HFFc6 (cell line): ENCODE measurements at places on chromosomes 1 and 21. TPM values are rescaled to one million over a fixed set of nuclear protein-coding genes. Genes with fewer than 3 reads are reported as not detected.

The AP4B1 gene
- 11.3 to 12.7 TPM (median 12.2 TPM) in 3 replicates for total RNA-seq

The PCP4 gene
- not detected in 3 replicates for total RNA-seq

The SIPA1L2 gene
- total RNA-seq, result 0.02 to 0.03 TPM in 2 of 3 replicates, not detected in the other

The CORT gene
- 0.29 to 0.43 TPM in 2 of 3 replicates, not detected in the other for total RNA-seq

The CYP4X1 gene
- total RNA-seq, result not detected in 3 replicates

The ASTN1 gene
- not detected in 3 replicates for total RNA-seq

The C1orf116 gene
- 0.05 to 0.15 TPM (median 0.08 TPM) in 3 replicates for total RNA-seq

The ALG14 gene
- 10.1 to 14.0 TPM (median 11.7 TPM) in 3 replicates for total RNA-seq

The HRNR gene
- not detected in 3 replicates for total RNA-seq

The GUCA2A gene
- total RNA-seq, result not detected in 2 replicates

The RUNX3 gene
- not detected in 3 replicates for total RNA-seq

The LGR6 gene
- total RNA-seq, result not detected in 3 replicates

The TMEM81 gene
- 1.6 to 2.5 TPM (median 2.2 TPM) in 3 replicates for total RNA-seq

The CR1 gene
- total RNA-seq, result not detected in 3 replicates

The CROCC gene
- total RNA-seq, result 9.7 to 12.3 TPM (median 11.3 TPM) in 3 replicates

The AMY1C gene
- total RNA-seq, result not detected in 3 replicates

The PLEKHA6 gene
- 1.5 to 1.9 TPM (median 1.5 TPM) in 3 replicates for total RNA-seq

The KCNK1 gene
- not detected in 2 replicates for total RNA-seq

DNA sequence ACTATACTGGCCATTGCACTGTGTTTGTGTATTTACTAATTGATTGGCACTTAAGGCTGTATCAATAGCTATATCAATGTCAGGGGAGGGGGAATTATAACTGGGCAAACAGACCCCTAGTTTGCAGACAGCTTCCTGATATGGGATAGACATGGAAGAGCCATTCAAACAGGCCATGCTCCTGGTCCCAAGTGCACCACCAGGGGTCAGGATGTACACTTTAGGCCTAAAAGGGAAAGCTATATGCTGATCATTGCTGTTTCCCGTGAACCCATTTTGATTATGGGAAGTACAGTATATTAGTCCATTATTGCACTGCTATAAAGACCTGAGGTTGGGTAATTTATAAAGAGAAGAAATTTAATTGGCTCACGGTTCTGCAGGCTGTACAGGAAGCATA is 124.9 kb upstream of the BACE2 start:
- peaks cover 6% of the 10 kb centered on the region for H3K4me1 ChIP-seq
- no peak overlapping the region for H3K27ac ChIP-seq
- H3K4me3 ChIP-seq, result no peak overlapping the region
- DNase-seq, result no peak
- peaks cover 12% of the 10 kb centered on the region for H3K27me3 ChIP-seq
- H3K36me3 ChIP-seq, result no peaks in the 10 kb centered on the region

DNA sequence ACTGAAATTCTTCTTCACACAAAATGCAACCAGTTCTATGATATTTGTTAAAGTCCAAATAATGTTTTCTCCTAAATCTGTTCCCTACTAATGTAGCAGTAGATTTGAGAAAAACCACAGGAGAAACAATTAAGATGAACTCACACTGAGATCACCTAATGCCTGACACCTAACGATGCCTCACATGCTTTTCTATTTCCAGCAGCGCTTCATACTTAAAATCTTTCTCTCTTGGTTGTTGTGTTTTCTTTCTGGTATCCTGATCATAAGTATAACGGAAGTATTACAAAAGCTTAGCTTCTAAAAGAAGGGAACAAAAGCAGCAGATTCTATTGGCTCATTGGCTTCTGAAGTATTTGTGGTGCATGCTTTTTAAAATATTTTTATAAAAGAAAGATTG is 267.2 kb upstream of the SGIP1 start:
- H3K4me3 ChIP-seq, result peak overlapping the region; percentile 58
- DNase-seq, result no peak
- peak overlapping the region; percentile 85 for H3K27ac ChIP-seq

GRCh38 chr1:150881331-150882070 is 5.1 kb upstream of the ARNT start:
- H3K27ac ChIP-seq, result peak overlapping the region; percentile 84
- peak; percentile 90 for DNase-seq
- peak overlapping the region; percentile 41 for H3K4me3 ChIP-seq
- H3K4me1 ChIP-seq, result peaks cover 37% of the 10 kb centered on the region
- no peaks in the 10 kb centered on the region for H3K36me3 ChIP-seq
- peaks cover 1% of the 10 kb centered on the region; the same call in 1 of the 2 replicates for H3K27me3 ChIP-seq

GRCh38 chr1:24558902-24559791 is 3.3 kb downstream of the NCMAP start:
- no peaks in the 10 kb centered on the region for H3K36me3 ChIP-seq
- no peak overlapping the region; the same call in 1 of the 2 replicates for H3K4me3 ChIP-seq
- no peak overlapping the region for H3K27ac ChIP-seq
- peak; percentile 52 for DNase-seq

DNA sequence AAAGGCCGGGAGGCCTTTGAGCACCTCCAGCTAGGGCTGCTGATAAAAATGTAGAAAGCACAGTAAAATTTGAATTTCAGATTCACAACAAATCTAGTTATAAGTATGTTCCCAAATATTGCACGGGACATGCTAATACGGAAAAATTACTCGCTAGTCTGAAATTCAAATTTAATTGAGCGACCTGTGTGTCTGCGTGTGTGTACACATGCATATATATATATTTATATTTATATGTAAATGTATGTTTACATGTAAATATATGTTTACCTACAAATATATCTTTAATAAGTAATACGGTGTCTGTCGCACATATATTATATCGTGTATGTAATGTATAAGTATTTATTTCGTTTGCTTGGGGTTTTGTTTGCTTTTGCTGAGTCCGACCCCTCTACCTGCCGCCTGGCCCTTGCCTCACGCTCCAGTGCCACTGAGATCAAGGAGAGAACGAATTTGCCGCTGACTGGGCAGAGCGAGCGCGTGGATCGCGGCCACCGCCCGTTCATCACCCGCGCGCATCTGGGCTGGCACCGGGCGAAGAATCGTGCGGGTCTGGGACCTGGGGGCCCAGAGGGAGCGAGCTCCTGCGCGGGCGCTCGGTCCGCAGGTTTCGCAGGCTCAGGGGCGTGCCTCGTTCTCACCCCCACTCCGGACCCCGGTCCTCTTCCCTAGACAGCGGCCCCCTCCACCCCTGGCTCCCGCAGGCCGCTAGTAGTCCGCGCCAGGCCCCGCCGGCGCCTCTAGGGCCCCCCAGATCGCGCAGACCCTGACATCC is 534 bp upstream of the WRAP73 start:
- H3K36me3 ChIP-seq, result no peaks in the 10 kb centered on the region; the same call in 1 of the 2 replicates
- DNase-seq, result no peak
- H3K4me1 ChIP-seq, result peaks cover 16% of the 10 kb centered on the region
- H3K4me3 ChIP-seq, result peak overlapping the region; percentile 87
- H3K27ac ChIP-seq, result no peak overlapping the region
- peaks cover 34% of the 10 kb centered on the region for H3K27me3 ChIP-seq

GRCh38 chr1:25051906-25052305 is 121.8 kb upstream of the RUNX3 start:
- DNase-seq, result no peak
- H3K36me3 ChIP-seq, result no peaks in the 10 kb centered on the region
- peaks cover 77% of the 10 kb centered on the region for H3K27me3 ChIP-seq
- H3K4me3 ChIP-seq, result no peak overlapping the region
- H3K27ac ChIP-seq, result no peak overlapping the region

GRCh38 chr1:32127409-32128198 is 19.7 kb downstream of the KPNA6 start:
- H3K4me3 ChIP-seq, result no peak overlapping the region
- peaks cover 11% of the 10 kb centered on the region; the same call in 1 of the 2 replicates for H3K4me1 ChIP-seq
- no peaks in the 10 kb centered on the region for H3K36me3 ChIP-seq
- DNase-seq, result no peak
- 0 out of 2 replicates have a peak, but pooled peaks cover 3% of the 10 kb centered on the region for H3K27me3 ChIP-seq
- H3K27ac ChIP-seq, result 0 out of 2 replicates have a peak overlapping the region, but pooled peaks have one; percentile 2

- H3K4me3 ChIP-seq, result no peak overlapping the region
- no peaks in the 10 kb centered on the region; the same call in 1 of the 2 replicates for H3K4me1 ChIP-seq
- H3K27me3 ChIP-seq, result no peaks in the 10 kb centered on the region
- no peak overlapping the region for H3K27ac ChIP-seq
- DNase-seq, result no peak
Observed at GRCh38 chr1:99869304-99869703, 19.1 kb downstream of the AGL start.

DNA sequence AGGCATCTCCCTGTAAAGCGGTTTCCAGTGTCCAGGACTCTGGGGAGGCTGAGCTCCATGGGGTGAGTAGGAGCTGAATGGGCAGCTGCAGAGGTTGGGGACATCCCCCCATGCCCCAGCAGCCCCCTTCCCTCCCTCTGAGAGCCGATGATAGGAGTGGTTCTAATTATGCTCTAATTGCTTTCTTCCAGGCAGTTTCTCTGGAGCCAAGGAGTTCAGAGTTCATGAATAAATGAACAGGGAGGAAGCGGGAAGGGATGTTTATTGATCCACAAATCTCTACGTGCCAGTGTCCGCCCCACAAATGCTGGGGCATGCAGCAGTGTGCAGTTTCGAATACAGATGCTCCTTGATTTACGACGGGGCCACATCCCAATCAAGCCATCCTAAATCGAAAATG is 15.6 kb downstream of the NKAIN1 start:
- H3K27me3 ChIP-seq, result peaks cover 27% of the 10 kb centered on the region
- H3K36me3 ChIP-seq, result no peaks in the 10 kb centered on the region
- H3K27ac ChIP-seq, result no peak overlapping the region
- no peaks in the 10 kb centered on the region for H3K4me1 ChIP-seq
- H3K4me3 ChIP-seq, result peak overlapping the region; percentile 41; the same call in 1 of the 2 replicates

- H3K27me3 ChIP-seq, result peaks cover 15% of the 10 kb centered on the region
- H3K27ac ChIP-seq, result peak overlapping the region; percentile 97
- peak overlapping the region; percentile 94 for H3K4me3 ChIP-seq
- H3K36me3 ChIP-seq, result peaks cover 44% of the 10 kb centered on the region
- peaks cover 77% of the 10 kb centered on the region for H3K4me1 ChIP-seq
- DNase-seq, result peak; percentile 63
Observed at GRCh38 chr1:26998429-26999300, 5.2 kb downstream of the TRNP1 start.

- peaks cover 7% of the 10 kb centered on the region for H3K4me1 ChIP-seq
- H3K27ac ChIP-seq, result no peak overlapping the region
- no peak overlapping the region for H3K4me3 ChIP-seq
Observed at GRCh38 chr1:52739699-52740467, 13.6 kb downstream of the ZYG11B start.

GRCh38 chr1:24963943-24964693 is 34.0 kb upstream of the RUNX3 start:
- no peak for DNase-seq
- H3K27me3 ChIP-seq, result peaks cover 5% of the 10 kb centered on the region
- H3K36me3 ChIP-seq, result no peaks in the 10 kb centered on the region
- no peak overlapping the region for H3K4me3 ChIP-seq

- H3K27me3 ChIP-seq, result peaks cover 2% of the 10 kb centered on the region; the same call in 1 of the 2 replicates
- no peak overlapping the region for H3K27ac ChIP-seq
- peaks cover 4% of the 10 kb centered on the region; the same call in 1 of the 2 replicates for H3K36me3 ChIP-seq
- DNase-seq, result no peak
- H3K4me1 ChIP-seq, result no peaks in the 10 kb centered on the region
- no peak overlapping the region for H3K4me3 ChIP-seq
Observed at GRCh38 chr1:96837057-96837780, 115.6 kb downstream of the PTBP2 start.

DNA sequence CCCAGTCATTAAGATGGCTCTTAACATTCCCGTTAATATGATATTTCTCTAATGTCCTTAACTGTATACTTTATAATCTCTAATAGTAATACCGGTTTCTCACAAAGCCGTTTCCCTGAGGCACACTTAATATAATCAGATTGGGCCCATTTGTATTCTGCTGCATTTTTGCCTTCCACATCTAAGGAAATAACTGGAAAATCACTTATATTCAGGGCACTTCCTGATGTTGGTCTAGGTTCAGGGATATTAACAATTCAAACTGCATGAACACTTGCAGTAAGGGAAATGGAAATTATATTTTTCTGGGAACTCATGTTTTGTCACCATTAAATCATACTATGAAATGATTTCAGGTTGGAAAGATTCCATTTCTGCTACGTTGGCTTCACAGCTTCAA is 119.8 kb downstream of the TPR start:
- no peaks in the 10 kb centered on the region; the same call in 1 of the 2 replicates for H3K36me3 ChIP-seq
- H3K27ac ChIP-seq, result no peak overlapping the region
- no peak for DNase-seq

DNA sequence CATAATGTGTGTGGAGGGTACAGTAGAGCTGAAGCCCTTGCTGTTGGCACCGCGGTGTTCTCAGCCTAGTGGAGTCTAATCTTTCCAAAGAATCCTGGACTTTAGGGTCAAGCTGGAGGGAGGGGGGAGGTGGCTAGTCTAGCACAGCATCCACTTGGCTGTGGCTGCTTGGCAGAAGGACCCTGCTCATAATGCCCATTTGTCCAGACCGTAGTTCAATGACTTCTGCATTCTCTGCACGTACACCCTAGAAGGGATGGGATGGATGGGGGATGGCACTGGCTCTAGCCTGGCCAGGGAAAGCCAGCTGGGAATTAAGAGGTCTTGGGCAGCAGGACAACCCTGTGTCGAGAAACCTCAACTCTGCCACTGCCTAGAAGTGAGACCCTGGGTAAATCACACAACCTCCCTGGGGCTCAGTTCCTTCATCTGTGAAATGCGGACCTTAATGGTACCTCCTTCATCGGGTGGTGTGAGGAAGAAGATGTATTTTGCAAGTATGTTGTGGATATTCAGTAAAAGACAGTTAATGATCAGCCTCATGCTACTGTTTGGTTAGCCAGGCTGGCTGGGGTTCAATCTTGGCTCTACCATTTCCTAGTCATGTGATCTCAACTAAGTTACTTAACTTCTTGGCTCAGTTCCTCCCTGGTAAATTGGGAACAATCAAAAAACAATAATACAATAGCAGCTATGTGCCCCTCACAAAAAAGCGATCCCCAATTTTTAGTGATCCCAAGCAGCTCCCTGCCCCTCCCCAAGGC is 27.2 kb upstream of the CLIC4 start:
- peaks cover 82% of the 10 kb centered on the region for H3K4me1 ChIP-seq
- H3K4me3 ChIP-seq, result no peak overlapping the region
- H3K27me3 ChIP-seq, result no peaks in the 10 kb centered on the region; the same call in 1 of the 2 replicates
- peaks cover 17% of the 10 kb centered on the region for H3K36me3 ChIP-seq
- peak overlapping the region; percentile 90 for H3K27ac ChIP-seq

- no peak overlapping the region for H3K27ac ChIP-seq
- H3K4me1 ChIP-seq, result no peaks in the 10 kb centered on the region
- no peak overlapping the region for H3K4me3 ChIP-seq
- H3K36me3 ChIP-seq, result no peaks in the 10 kb centered on the region
- H3K27me3 ChIP-seq, result peaks cover 24% of the 10 kb centered on the region
- no peak for DNase-seq
Observed at GRCh38 chr1:37656881-37657280, 22.2 kb upstream of the RSPO1 start.

GRCh38 chr21:40235528-40235927 is 368.3 kb downstream of the PCP4 start:
- no peak for DNase-seq
- no peaks in the 10 kb centered on the region for H3K27me3 ChIP-seq
- peaks cover 6% of the 10 kb centered on the region for H3K4me1 ChIP-seq
- no peak overlapping the region for H3K27ac ChIP-seq

DNA sequence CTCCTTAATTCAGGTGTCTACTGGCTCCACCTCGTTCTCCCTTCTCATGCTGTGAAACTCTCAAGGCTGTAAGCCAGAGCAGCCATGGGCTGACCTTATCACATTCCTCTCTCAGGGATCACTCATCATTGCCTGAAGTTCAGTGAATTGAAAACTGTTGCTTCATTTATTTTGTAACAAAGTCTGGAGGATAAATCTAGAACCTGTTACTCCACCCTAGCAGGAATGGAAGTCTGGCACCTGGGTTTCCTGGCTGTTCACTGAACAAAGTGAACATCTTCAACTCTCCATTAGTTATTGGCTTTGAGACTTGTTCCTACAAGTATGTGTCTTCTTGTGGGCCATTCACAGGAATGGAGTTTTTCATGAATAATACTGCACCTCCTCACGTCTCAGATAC is 584.1 kb downstream of the PTPRU start:
- DNase-seq, result no peak
- H3K4me1 ChIP-seq, result no peaks in the 10 kb centered on the region
- no peak overlapping the region for H3K27ac ChIP-seq
- H3K36me3 ChIP-seq, result no peaks in the 10 kb centered on the region
- no peaks in the 10 kb centered on the region for H3K27me3 ChIP-seq
- no peak overlapping the region for H3K4me3 ChIP-seq
